ENCODE measurements at places on chromosomes 7 and 10.

DNA sequence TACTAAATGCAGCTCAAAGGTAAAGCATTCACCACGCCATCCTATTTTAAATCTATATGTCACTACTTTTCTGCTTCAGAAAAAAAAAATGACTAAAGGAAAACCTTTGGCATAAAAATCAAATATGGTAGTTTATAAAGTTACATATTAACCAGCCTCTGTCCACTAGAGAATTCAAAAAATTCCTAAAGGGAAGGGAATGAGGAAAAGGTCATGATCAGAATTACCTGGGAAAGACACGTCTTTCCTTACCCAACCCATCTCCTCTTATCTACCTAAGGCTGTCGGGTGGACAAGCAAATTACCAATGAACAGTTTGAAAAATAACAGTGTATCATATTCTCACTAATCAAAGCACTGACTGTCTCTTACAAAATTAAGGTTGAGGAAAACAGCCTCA is 100.7 kb upstream of the TMEM106B start:
- DNase-seq, result no peak

DNA sequence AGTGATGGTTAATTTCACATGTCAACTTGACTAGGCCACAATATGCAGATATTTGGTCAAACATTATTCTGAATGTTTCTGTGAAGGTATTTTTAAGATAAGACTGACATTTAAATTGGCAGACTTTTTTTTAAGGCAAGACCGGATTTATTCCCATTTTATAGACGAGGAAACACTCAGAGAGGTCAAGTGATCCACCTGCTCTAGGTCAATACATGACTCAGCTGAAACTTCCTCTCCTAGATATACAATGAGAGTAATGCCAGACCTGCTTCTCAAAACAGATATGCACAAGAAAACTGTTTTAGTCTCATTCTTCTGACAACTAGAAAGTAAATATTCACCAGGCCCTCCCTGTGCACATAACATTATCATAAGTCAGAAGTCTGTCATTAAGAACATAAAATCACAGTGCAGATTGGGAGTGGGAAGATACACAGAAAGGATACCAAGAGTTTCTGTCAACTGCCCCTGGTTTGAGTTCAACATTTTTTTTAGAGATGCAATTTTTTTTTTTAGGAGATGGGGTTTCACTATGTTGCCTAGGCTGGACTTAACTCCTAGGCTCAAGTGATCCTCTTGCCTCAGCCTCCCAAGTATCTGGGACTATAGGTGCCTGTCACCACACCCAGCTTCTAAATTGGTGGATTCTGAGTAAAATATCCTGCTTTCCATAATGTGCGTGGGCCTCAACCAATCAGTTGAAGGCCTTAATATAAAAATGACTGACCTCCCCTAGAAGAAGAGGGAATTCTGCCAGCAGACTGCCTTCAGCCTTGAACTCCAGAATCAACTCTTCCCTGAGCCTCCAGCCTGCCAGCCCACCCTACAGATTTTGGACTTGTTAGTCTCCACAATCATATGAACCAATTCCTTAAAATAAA is 121.4 kb downstream of the ZFAND4 start:
- DNase-seq, result no peak

- no peak for DNase-seq
Observed at GRCh38 chr7:157234271-157234670, 95.5 kb downstream of the UBE3C start.

DNA sequence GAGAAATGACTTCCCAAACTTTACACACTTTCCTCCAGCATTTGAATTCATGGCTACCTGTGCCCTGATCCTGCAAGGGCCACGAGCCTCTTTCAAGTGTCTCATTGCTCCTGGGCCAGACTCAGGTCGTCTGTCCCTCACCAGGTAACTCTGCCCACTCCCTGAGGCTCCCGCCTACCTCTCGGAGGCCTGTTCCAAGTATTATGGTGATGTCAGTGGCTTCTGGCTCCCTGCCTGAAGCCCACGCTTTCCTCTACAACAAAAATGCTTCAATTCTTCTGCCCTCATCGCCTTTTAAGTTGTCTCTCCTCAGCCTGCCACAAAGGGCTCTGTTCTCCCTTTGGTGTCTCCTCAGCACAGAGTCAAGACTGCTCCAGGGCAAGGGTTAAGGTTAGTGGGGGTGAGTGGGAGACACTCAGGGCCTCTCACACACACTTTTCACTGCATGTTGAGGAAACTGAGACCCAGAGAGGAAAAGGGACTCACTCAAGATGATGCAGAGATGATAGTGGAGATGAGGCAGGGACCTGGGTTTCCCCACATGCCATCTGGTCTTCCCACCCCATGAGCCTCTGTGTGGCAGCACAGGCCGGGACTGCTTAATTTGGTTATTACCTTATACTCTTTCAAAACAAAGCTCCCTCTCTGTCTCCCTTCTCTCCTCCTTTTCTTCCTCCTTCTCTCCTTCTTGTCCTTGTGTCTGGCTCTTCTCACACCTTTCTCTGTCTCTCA is 28.3 kb upstream of the EGR2 start:
- DNase-seq, result no peak

DNA sequence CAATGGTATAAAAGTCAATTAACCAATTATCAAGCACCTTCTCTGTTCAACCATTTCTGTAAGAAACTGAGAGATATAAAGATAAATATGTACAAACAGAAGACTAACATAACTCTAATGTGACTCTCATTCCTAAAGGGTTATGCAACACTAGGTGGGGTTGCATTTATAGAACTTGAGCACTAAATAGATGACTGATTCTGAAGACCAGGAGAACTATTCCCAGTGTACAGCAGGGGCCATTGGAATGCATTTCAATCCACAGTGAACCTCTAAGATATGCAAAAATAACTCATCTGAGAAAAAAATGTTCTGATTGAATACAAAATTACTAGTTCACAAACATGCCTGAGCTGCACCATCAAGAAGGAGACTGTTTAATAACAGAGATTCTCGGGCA is 341.2 kb upstream of the STEAP1 start:
- DNase-seq, result no peak

DNA sequence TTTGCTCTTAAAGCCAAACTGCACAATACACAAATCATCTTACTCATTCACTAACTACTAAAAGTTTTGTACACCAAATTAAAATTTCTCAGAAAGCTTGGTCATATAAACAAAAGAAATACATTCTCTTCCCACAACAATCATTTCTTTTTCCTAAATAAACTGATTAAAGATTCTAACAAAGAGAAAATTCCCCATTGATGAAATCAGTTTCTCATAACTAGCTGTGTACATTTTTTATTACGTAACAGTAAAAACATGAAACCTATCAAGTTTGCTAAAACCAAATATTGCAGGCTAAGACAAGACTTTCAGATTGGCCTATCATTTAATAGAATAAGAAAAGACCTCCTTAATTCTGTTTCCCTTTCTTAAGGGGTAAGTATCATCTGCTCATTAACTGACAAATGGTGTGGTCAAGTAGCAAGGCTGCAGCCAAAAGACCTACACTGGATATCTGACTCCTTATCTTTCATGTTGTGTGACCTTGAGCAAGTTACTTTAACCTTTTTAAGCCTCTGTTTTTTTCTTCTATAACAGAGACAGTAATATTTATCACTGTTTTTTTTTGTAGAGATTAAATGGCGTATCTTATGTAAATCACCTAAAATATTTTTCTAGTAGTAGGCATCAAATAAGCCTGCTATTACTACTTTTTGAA is 22.4 kb downstream of the NAMPT start:
- no peak for DNase-seq

- DNase-seq, result peak; percentile 61
Observed at GRCh38 chr10:49298671-49298982, 343 bp upstream of the C10orf71 start.

DNA sequence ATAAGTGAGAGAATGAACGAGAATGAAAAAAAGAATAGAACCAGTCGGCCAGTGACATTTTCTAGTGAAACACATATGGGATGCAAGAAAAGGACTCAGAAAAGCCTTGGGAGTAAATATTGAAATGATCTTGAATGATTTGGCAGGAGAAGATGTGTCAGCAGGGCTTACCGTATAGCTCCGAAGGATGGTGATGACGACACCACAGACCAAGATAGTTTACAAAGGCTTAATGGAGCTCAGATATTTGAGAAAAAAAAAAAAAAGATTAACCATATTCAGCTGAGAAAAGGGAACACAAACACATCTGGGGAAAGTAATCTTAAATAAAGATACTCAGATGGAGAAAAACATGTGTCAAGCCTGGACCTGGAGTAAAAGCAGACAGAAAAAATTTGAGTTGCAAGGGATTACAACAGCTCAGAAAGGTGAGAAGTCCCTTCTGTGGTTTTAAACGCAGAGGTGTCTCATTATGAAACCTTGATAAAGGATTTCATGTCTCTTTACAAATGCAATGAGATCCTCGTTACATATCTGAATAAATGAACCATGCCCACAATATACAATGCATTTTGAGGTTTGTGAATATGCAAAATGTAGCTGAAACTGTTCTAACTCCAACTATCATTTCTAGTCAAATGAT is 36.0 kb downstream of the DNAJB9 start:
- DNase-seq, result no peak

DNA sequence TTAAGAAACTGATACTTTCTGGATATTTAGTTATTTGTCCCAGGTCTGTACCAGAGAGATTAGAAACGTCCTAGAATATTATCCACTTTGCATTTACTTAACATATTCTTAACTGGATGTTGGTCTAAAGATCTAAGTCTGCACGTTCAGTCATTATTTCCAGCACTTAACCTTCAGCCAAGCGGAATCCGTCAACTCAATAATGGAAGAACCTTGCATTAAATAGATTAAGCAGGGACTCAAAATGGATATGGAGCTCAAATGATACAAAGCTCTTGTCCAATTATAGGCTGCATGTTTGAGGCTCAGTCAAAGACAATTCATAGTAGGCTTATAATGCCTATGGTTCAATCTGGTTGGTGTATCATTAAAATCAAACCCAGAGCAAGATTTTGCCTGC is 162.9 kb downstream of the SEMA3D start:
- no peak for DNase-seq

- DNase-seq, result no peak
Observed at GRCh38 chr7:99135938-99136337, 8.0 kb downstream of the SMURF1 start.

DNA sequence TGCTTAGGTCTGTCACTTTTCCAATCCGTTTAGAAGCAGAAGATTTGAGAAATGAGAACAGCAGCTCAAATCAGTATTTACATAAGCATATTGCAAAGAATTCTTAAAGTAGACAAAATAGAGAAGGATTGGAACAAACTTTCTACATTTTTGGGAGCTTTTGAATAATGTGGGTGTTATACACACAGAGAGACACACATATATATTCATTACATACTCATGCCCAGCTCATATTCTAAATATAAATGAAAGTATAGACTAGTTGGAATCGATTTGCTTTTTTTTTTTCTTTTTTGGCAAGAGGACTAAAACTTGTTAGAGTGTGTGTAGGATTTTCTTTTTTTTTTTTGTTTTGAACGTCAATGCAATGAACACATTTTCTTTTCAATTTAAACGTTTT is 538.9 kb downstream of the AUTS2 start:
- DNase-seq, result no peak

- peak; percentile 10 for DNase-seq
Observed at GRCh38 chr7:116024826-116025809, 5.4 kb downstream of the TFEC start.

DNA sequence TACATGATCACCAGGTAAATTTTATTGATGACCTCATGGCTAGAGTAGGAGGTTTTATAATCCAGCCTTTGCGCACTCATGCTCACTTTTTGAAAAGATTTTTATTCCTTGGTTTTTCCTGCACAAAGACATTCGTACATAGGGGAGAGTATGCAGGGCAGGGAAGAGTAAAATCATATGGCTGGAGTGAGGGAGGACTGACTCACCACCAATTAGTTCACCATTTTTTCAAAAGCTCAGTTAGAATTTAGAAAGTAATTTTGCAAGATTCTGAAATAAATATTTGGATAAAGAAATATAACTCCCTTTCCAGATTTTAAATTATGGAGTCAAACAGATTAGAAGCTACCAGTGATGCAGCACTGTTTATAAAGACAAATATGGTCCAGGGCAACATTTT is 111.9 kb downstream of the SEMA3D start:
- DNase-seq, result no peak

GRCh38 chr10:90148116-90148855 is 446.9 kb downstream of the KIF20B start:
- DNase-seq, result peak; percentile 17

DNA sequence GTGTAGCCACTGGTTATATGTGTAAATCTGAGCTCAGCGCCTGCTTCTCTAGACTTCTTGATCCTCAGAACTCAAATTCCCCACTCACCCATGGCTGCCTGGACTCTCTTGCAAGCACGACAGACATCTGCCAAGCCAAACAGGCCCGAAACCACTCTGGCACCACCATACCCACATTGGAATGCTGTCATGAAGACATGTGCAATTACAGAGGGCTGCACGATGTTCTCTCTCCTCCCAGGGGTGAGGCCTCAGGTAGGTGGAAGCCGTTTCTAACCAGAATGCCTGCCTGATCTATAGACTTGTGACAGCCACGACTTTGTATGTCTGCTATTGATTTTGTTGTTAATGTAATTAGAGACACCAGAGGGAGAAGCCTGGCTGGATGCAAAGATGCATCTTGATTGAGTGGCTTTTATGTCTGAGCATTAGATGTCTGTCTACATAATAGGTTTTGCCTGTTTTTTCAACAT is 4.0 kb downstream of the BAMBI start:
- no peak for DNase-seq

GRCh38 chr10:10359263-10359662 is 658.4 kb upstream of the CELF2 start:
- no peak for DNase-seq

GRCh38 chr7:107890493-107890961 is 456 bp upstream of the DLD start:
- no peak for DNase-seq

- DNase-seq, result no peak
Observed at GRCh38 chr7:141837683-141838082, 3.6 kb downstream of the PRSS37 start.

DNA sequence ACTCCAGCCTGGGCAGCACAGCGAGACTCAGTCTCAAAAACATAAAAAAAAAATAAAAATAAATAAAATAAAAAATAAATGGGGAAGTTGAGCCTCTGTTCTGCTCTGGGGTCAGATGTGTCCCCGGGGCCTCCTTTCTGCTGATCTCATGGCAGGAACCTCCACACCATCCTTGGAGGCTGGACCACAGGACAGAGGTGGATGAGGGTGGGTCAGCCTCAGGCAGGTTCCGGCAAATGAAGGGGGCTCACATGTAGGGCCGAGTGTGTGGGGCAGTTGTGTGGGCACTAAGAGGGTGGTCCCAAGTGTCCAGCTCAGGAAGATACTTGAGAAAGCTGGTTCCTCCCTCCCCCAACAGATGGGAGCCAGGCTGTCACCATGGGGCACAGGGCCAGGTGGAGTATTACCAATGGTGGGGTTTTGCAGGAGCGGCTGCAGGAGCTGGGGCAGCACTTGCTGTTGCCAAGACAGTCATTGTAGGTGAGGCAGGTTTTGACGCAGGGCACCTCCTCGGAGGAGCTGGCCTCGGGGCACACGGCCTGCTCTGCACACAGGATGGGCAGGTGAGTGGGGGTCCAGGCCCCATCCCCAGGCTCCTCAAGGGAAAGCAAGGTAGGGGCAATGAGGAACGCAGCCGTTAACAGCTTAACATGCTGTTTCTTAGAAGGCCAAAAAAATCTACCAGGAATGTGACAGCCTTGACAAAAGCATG is 13.9 kb upstream of the TBRG4 start:
- no peak for DNase-seq

All from muscle of back (tissue), 13 donors.